ENCODE measurements at places on chromosomes 11 and 22. TPM values are rescaled to one million over a fixed set of nuclear protein-coding genes. Genes with fewer than 3 reads are reported as not detected.

GRCh38 chr11:88337987-88338668 lies 592 bp upstream of the CTSC start:
- peak; percentile 38 for DNase-seq

GRCh38 chr11:106854429-106854828 lies 163.8 kb downstream of the GUCY1A2 start:
- no peak for DNase-seq

- peak; percentile 57 for DNase-seq
Observed at GRCh38 chr11:57515332-57516060, at the start of gene SLC43A1. Gene SLC43A1, minus strand, starts transcription at chr11:57515702. Its CDS starts 1,591 bp downstream, at chr11:57514111.

Gene PLEKHA7
- total RNA-seq, result 60.9 TPM

Gene OSBP2
- 10.4 TPM for total RNA-seq

- peak; percentile 56 for DNase-seq
Observed at GRCh38 chr11:64553554-64554201, 37.3 kb upstream of the SLC22A12 start.

Gene OR5P2
- total RNA-seq, result not detected

- no peak for DNase-seq
Observed at GRCh38 chr22:44689173-44689572, 12.8 kb upstream of the PRR5 start.

- no peak for DNase-seq
Observed at GRCh38 chr22:27122574-27122973, 465.2 kb downstream of the MIAT start.

Gene OVOL1
- total RNA-seq, result 3.5 TPM

Gene TECTA
- total RNA-seq, result 0.92 TPM

Gene ACTN3
- 0.12 TPM for total RNA-seq

DNA sequence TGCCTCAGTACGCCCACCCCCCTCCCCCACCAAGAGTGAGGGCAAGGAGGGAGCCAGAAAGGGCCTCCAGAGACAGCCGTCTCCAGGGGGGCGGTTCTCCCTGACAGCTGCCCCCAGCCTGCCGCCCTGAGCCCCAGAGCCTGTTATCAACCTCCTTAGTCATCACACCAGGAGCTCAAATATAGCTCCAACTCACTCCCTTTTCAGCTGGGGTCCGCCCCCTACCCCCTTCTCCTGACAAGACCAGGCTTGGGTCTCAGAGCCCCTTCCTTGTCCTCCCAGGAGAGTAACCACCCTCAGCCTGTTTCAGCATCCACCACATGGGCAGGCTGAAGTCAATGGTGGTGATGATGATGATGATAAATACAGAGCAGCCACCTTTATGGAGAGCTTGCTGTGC lies 2.5 kb upstream of the INPP5J start:
- DNase-seq, result no peak

Gene CRACR2B
- 40.5 TPM for total RNA-seq

Measured in mucosa of gallbladder (tissue), 1 donor.